ENCODE measurements at places on chromosomes 1 and 21.

GRCh38 chr1:166170075-166170474 lies 3.3 kb upstream of the FAM78B start:
- no peak overlapping the region for H3K4me3 ChIP-seq
- peak; percentile 15 for DNase-seq
- H3K4me1 ChIP-seq, result peaks cover 22% of the 10 kb centered on the region

DNA sequence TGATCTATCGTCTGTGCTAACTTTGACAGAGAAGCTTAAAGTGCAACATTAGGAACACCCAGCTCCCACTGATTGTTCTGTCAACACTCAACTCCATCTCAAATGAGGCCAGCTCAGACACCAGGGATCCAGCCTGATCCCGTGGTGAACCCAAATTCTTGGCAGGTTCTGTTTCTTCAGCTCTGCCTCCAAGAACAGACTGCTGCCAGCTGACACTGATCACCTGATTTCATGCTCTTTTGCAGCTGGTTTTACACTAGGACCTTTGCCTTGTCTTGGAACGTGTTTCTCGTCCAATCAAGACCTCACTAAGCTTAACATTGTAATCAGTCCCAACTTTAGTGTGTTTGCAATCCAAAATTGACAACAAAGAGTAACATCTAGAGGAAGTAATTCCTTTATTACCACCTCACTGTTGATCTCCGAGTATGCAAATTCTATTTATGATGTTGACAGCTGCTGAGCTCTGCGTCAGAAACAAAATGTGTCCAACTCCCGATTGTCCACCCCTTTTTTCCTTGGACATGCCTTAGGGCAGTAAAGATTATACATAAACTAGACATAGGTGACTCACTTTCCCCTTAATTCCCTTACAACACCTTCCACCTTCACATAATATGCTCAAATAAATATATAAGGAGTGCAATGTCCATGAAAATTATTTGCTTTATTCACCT lies 1.6 kb upstream of the HYI start:
- DNase-seq, result no peak
- H3K27me3 ChIP-seq, result peaks cover 42% of the 10 kb centered on the region
- H3K36me3 ChIP-seq, result peaks cover 23% of the 10 kb centered on the region
- peak overlapping the region; percentile 45 for H3K4me3 ChIP-seq
- H3K4me1 ChIP-seq, result peaks cover 18% of the 10 kb centered on the region

GRCh38 chr1:168391851-168392681 lies 111.4 kb downstream of the TBX19 start:
- H3K36me3 ChIP-seq, result no peaks in the 10 kb centered on the region
- peaks cover 15% of the 10 kb centered on the region for H3K27me3 ChIP-seq
- DNase-seq, result no peak
- H3K4me1 ChIP-seq, result peaks cover 28% of the 10 kb centered on the region
- no peak overlapping the region for H3K4me3 ChIP-seq
- no peak overlapping the region for H3K27ac ChIP-seq

GRCh38 chr1:108119500-108119899 lies 80.6 kb downstream of the SLC25A24 start:
- peaks cover 13% of the 10 kb centered on the region for H3K27me3 ChIP-seq
- no peak overlapping the region for H3K27ac ChIP-seq
- H3K4me1 ChIP-seq, result peaks cover 3% of the 10 kb centered on the region
- no peak overlapping the region for H3K4me3 ChIP-seq
- H3K36me3 ChIP-seq, result no peaks in the 10 kb centered on the region
- no peak for DNase-seq

DNA sequence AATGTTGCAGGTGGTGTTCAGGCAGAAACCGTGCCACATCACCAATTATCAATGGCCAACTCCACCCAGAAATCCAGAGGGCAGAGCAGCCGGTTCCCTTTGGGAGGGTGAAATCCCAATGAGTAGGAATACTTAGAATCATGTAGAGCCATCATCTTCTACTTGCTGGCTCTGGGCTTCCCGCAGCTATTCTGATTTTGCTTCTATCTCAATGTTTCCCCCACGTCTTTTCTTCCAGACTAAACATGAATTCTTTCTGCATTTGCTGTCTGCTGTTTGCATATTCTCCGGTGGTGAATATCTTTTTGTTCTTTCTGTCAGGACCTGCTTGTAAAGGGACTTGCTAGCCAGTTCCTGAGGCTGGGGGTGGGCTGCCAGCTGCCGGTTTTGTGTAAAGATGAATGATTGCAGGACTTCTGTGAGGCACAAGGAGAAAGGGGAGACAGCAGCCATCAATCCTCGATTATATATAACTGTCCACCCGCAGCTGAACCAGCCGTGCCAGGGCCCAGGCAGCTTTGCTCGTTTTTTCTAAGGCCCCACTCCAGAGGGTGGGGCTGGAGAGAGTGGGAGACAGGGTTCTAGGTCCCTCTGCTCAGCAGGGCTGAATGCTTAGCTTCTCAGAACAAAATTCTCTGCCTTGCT lies 33.2 kb downstream of the PRAMEF20 start:
- H3K27ac ChIP-seq, result no peak overlapping the region
- no peak overlapping the region for H3K4me3 ChIP-seq
- no peak for DNase-seq
- H3K27me3 ChIP-seq, result no peaks in the 10 kb centered on the region
- no peaks in the 10 kb centered on the region for H3K4me1 ChIP-seq

- peaks cover 5% of the 10 kb centered on the region for H3K36me3 ChIP-seq
- no peaks in the 10 kb centered on the region for H3K27me3 ChIP-seq
- peak overlapping the region; percentile 75 for H3K4me3 ChIP-seq
- H3K27ac ChIP-seq, result peak overlapping the region; percentile 93
Observed at GRCh38 chr21:43854773-43855633, 10.0 kb upstream of the AGPAT3 start.

GRCh38 chr1:192474080-192474683 lies 101.4 kb upstream of the RGS1 start:
- peaks cover 10% of the 10 kb centered on the region for H3K27me3 ChIP-seq
- no peaks in the 10 kb centered on the region for H3K4me1 ChIP-seq
- no peak overlapping the region for H3K4me3 ChIP-seq
- H3K36me3 ChIP-seq, result no peaks in the 10 kb centered on the region
- no peak for DNase-seq

DNA sequence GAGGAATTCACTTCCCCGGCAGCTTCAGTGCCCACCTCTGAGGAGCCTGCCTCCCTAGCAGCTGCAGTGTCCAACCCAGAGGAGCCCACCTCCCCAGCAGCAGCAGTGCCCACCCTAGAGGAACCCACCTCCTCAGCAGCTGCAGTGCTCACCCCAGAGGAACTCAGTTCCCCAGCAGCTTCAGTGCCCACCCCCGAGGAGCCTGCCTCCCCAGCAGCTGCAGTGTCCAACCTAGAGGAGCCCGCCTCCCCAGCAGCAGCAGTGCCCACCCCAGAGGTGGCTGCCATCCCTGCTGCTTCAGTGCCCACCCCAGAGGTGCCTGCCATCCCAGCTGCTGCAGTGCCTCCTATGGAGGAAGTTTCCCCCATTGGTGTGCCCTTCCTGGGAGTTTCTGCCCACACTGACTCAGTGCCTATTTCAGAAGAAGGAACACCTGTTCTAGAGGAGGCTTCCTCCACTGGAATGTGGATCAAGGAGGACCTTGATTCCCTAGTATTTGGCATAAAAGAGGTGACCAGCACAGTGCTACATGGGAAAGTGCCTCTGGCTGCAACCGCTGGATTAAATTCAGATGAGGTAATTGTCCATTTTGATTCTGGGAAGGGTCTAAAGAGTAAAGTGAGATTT lies 77.4 kb upstream of the BMP8A start:
- no peak overlapping the region for H3K27ac ChIP-seq
- DNase-seq, result no peak
- H3K4me3 ChIP-seq, result no peak overlapping the region
- H3K36me3 ChIP-seq, result peaks cover 34% of the 10 kb centered on the region
- H3K4me1 ChIP-seq, result peaks cover 19% of the 10 kb centered on the region

DNA sequence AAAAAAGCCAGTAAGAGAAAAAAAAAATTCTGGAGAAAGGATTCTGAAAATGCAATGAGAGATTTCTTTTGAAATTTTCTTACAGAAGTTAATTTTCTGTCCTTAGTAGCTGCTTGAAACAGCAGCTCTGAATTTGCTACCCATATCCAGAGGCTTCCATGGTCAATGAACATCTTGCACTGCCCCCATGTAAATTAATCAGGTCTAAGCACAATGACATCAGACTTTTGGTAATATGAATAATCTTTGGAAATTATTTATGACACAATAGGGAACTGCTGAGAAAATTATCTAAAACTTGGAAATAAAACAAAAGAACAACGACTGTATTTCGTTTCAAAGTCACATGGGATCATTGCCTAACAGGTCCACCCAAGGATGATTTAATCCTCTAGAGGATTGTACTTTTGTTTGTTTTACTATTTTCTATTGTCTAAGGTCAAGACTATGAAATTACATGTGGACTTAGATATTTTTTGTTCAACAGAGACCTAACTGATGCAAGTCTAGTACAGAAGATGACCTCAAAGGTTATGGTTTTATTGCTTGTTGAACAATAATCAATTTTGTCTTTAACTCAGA lies 312.1 kb downstream of the BACH1 start:
- H3K36me3 ChIP-seq, result no peaks in the 10 kb centered on the region
- H3K4me1 ChIP-seq, result no peaks in the 10 kb centered on the region
- DNase-seq, result no peak
- no peak overlapping the region for H3K4me3 ChIP-seq

DNA sequence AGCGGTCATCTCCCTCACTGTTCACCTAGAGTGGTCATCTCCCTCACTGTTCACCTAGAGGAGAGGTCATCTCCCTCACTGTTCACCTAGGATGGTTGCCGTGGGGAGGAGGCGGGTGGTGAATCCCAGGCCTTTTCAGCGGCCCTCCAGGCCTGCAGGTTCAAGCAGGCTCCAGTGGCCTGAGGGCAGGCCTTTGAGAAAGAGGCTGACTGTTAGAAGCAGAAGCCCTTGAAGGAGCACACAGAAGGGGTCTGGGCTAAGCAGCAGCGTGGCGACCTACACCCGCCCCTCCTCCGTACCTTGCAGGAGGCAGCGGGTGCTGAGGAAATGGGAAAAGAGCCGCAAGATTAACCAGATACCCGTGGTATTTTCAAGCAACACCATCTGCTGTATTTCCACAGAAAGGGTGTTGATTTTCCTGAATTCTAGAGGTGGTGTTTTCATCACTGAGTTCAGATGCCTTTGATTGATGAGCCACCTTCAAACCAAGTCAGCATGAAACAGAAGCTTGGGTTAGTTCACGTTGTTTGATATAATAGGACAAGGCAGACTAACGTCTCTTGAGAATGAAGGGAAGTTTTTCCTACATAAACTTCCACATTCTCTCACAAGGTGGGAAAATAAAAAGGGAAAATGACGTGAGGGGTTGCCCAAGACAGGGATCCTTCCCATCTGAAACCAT lies 289.5 kb downstream of the KIF26B start:
- H3K27ac ChIP-seq, result no peak overlapping the region
- peaks cover 5% of the 10 kb centered on the region for H3K27me3 ChIP-seq
- H3K4me3 ChIP-seq, result no peak overlapping the region
- no peaks in the 10 kb centered on the region for H3K36me3 ChIP-seq
- H3K4me1 ChIP-seq, result no peaks in the 10 kb centered on the region
- no peak for DNase-seq

- H3K4me3 ChIP-seq, result peak overlapping the region; percentile 45
- peaks cover 14% of the 10 kb centered on the region for H3K27me3 ChIP-seq
- peaks cover 44% of the 10 kb centered on the region for H3K4me1 ChIP-seq
- peaks cover 3% of the 10 kb centered on the region for H3K36me3 ChIP-seq
Observed at GRCh38 chr21:42198929-42199867, 19.7 kb upstream of the ABCG1 start.

- H3K27ac ChIP-seq, result no peak overlapping the region
- no peak overlapping the region for H3K4me3 ChIP-seq
- DNase-seq, result no peak
- H3K4me1 ChIP-seq, result peaks cover 16% of the 10 kb centered on the region
- H3K36me3 ChIP-seq, result peaks cover 13% of the 10 kb centered on the region
Observed at GRCh38 chr1:186409091-186409490, 33.5 kb downstream of the ODR4 start.

DNA sequence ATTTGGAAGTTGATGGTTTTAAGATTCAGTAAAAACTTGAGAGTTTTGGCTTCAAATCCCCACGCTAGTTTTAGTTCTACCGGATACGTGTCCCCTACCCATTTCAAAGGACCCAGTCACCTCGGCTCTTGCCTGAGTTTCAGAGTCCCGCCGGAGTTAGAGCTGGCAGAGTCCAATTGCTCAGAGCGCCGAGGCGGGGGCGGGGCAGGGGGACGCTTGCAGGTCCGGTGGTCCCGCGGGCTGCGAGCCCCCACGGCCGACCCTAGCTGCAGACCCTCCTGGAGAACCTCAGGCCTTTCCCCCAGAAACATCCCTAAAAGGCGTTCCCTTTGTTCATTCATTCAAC lies 765 bp upstream of the VPS45 start:
- peak; percentile 19 for DNase-seq
- peak overlapping the region; percentile 96 for H3K4me3 ChIP-seq
- H3K27ac ChIP-seq, result peak overlapping the region; percentile 92
- peaks cover 8% of the 10 kb centered on the region for H3K36me3 ChIP-seq
- peaks cover 29% of the 10 kb centered on the region for H3K4me1 ChIP-seq

DNA sequence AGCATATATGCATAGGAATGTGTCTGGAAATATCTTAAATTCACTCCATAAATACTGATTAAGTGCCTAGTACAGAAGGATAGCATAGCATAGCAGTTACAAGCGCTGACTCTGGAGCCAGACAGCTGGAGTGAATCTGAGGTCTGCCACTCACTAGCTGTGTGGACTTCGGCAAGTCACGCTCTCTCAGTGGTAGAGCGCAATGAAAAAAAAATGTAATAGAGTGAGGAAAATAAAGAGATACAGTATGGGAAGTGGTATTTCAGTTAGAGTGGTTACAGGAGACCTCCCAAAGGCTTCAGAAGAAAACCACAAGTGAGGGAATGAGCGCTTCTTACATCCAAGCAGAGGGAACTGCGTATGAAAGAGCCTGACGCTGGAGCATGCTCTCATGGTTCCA lies 338.9 kb upstream of the PRMT6 start:
- no peaks in the 10 kb centered on the region for H3K4me1 ChIP-seq
- no peaks in the 10 kb centered on the region for H3K36me3 ChIP-seq
- no peak for DNase-seq
- H3K27me3 ChIP-seq, result no peaks in the 10 kb centered on the region
- no peak overlapping the region for H3K27ac ChIP-seq
- H3K4me3 ChIP-seq, result no peak overlapping the region

GRCh38 chr1:232493869-232494268 lies 136.1 kb downstream of the SIPA1L2 start:
- H3K27me3 ChIP-seq, result no peaks in the 10 kb centered on the region
- H3K4me3 ChIP-seq, result no peak overlapping the region
- no peak overlapping the region for H3K27ac ChIP-seq
- no peak for DNase-seq
- no peaks in the 10 kb centered on the region for H3K36me3 ChIP-seq
- no peaks in the 10 kb centered on the region for H3K4me1 ChIP-seq

- H3K36me3 ChIP-seq, result no peaks in the 10 kb centered on the region
- H3K4me1 ChIP-seq, result peaks cover 9% of the 10 kb centered on the region
- DNase-seq, result no peak
- no peak overlapping the region for H3K4me3 ChIP-seq
- peaks cover 3% of the 10 kb centered on the region for H3K27me3 ChIP-seq
- H3K27ac ChIP-seq, result no peak overlapping the region
Observed at GRCh38 chr1:219480011-219480410, 132.9 kb downstream of the ZC3H11B start.

- no peak overlapping the region for H3K4me3 ChIP-seq
- H3K4me1 ChIP-seq, result no peaks in the 10 kb centered on the region
- H3K27ac ChIP-seq, result no peak overlapping the region
- H3K36me3 ChIP-seq, result no peaks in the 10 kb centered on the region
Observed at GRCh38 chr1:93541045-93541444, 93.1 kb downstream of the FNBP1L start.

GRCh38 chr1:50970931-50971582 lies 1.0 kb downstream of the CDKN2C start:
- no peak for DNase-seq
- H3K27ac ChIP-seq, result peak overlapping the region; percentile 95
- H3K4me1 ChIP-seq, result peaks cover 31% of the 10 kb centered on the region
- peaks cover 20% of the 10 kb centered on the region for H3K27me3 ChIP-seq

GRCh38 chr1:184865831-184866230 lies 108.5 kb downstream of the NIBAN1 start:
- no peak for DNase-seq
- peak overlapping the region; percentile 9 for H3K4me3 ChIP-seq
- peaks cover 42% of the 10 kb centered on the region for H3K36me3 ChIP-seq
